ENCODE measurements at places on chromosomes 5 and 9.
A peak's percentile ranks its signal among the peaks of the same experiment; 100 is the strongest.

DNA sequence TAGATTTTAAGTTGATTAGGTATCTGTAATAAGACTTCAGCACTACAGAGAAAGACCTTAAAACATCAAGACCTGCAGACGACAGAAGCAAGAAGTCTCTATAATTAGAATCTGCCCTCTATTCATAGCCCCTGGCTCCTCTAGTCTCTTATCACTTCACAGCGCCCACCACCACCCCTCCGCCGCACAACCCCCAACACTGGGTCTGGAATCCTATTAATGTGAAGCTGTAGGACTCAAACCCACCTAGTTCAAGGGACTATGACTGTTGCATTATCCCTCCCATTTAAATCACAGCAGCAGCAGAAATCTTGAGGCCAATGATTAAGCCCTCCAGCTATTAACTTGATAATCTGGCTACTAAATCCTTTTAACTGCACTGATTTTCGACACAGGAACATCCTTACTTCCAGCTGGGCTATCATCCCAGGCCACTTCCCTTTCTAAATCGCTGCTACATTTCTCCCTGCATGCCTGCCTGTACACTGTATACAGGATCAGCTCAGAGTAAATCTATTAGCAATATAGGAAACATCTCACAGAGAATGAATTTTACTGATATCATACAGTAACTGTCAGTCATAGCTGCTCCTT, 159.5 kb upstream of the GRAMD2B start:
- DNase-seq: no peak

GRCh38 chr5:122354293-122354692, 42.3 kb downstream of the SNCAIP start:
- DNase-seq: no peak

- DNase-seq: no peak
Measured at GRCh38 chr9:4433379-4433778, 56.9 kb upstream of the SLC1A1 start.

- no peak for DNase-seq
Measured at GRCh38 chr9:116904165-116904564, 217.1 kb downstream of the TRIM32 start.

DNA sequence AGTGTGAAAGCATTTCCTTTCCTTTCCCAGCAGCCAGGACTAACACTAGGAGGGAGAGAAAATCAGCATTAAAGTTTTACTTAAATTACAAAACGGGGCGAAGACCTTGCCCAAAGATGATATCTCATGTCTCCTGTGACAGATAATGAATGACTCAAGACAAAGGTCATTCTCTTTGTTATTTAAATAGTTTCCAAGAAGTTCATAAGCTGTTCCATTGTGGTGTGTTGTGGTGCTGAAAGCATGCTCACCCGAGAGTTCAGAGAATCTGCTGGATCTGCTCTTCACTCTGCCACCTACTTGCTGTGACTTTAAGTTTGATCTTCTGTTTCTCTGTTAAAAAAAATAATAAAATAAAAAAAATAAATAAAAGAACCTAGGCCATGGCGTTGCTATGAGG, 265.9 kb upstream of the NR4A3 start:
- DNase-seq: no peak

- no peak for DNase-seq
Measured at GRCh38 chr9:71801826-71802225, 33.5 kb upstream of the CEMIP2 start.

- DNase-seq: no peak
Measured at GRCh38 chr9:76697554-76697953, 66.7 kb upstream of the PCA3 start.

DNA sequence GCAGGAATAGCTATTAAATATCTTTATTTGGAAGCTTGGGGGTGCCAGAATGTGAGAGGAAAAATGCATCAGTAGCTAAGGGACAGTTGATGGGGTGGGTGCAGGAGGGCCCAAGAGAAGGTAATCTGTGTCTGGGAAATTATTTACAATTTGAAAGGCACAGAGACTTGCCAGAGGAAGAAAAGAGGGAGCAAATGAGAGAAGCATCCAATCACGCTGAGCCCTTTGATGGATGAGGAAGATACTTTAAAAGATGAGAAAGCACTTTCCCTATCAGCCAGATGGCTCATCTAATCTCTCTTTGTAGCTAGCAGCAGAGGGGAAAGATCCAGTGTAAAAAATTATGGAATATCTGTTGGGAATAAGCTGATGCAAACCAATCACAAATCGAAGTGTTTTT, 57.0 kb upstream of the ABCA1 start:
- DNase-seq: no peak

- DNase-seq: no peak
Measured at GRCh38 chr9:129834489-129835127, 467 bp downstream of the C9orf78 start.

DNA sequence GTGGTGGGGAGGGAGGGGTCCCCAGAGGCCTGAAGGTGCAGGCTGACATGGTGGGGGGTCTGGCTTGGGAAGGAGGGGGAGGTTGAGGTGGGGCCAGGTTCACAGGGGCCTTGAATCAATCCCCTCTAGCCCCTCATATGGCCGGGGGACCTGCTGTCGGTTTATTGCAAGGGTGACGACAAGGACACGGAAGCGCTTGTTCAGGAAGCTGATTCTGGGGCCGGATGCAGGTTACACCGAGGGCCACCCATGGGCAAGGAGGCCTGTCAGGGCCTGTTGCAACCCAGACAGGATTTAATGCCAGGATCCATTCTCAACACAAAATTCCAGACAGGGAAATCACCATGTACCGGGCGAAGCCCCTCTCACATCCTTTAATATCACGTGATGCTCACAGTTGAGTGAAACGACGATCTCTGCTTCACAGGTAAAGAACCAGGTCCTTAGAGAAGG, 41.6 kb upstream of the SYNPO start:
- DNase-seq: no peak

DNA sequence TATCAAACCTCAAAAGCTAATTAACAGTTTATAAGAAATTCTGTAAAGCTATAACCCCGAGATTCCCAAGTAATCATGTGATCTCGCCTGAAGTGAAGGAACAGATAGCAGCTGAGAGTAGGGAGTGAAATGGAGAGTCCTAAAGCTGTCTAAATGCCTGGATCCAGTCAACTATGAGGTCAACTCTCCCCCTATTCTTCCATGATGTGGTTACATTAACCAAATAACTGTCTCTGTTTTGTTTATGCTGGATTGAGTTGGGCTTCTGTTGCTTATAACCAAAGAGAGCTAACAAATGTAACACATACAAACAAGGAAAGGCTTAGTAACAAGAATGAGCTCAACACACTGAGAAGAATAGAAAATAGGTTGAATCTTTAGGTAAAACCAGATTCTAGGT, 41.6 kb downstream of the GKAP1 start:
- DNase-seq: no peak

- DNase-seq: no peak
Measured at GRCh38 chr5:95358848-95359247, 32.3 kb upstream of the FAM81B start.

- no peak for DNase-seq
Measured at GRCh38 chr5:139960723-139961383, 82.2 kb downstream of the NRG2 start.

GRCh38 chr5:138694146-138694545, 59.1 kb upstream of the CTNNA1 start:
- no peak for DNase-seq

DNA sequence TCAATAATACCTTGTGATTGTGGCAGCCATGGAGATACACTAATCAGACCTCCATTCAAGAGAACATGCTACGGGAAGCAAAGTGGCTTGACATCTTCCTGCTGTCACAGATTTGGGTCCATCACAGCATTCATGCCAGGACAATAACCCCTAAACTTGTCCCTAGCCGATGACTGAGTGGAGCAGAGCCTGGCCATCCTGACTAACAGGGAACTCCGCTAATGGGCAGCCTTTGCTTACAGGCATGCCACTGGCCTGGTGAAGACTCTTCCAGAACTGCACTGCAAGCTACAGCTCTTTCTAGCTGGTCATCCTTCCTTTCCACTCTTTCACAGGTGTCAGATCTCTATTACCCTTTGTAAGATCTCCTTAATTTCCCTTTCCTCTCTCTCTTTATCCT, 16.0 kb downstream of the FAM174A start:
- DNase-seq: no peak

GRCh38 chr5:95007921-95008597, 276.8 kb downstream of the MCTP1 start:
- no peak for DNase-seq

DNA sequence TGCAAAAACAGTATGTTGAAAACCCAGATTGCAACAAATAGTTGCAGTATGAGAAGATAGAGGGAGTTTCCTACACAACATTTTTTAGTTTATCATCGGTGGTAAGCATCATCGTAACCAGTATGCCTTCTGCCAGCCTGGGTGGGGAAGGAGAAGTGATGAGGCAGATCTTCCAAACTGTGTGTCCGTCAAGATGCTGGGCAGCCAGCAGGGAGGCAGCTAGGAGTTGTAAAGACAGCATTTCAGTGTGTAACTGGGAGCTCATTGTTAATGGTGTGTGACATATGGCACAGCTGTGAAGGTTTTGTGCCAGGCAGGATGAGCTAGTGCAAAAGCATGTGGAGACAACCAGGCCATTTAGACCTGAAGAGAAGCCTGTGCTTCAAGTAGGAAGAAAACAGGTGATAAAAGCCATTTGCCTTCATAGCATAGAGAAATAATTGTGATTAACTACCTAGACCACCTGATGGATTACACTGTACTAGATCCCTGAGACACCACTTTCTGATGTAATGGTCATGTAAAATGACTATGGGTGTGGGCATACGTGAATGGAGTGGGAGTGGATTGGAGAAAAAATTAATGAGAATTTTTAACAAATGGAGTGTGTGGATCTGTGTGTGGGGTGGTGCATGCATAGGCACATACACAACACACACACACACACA, 347.0 kb upstream of the ADAMTSL1 start:
- no peak for DNase-seq

DNA sequence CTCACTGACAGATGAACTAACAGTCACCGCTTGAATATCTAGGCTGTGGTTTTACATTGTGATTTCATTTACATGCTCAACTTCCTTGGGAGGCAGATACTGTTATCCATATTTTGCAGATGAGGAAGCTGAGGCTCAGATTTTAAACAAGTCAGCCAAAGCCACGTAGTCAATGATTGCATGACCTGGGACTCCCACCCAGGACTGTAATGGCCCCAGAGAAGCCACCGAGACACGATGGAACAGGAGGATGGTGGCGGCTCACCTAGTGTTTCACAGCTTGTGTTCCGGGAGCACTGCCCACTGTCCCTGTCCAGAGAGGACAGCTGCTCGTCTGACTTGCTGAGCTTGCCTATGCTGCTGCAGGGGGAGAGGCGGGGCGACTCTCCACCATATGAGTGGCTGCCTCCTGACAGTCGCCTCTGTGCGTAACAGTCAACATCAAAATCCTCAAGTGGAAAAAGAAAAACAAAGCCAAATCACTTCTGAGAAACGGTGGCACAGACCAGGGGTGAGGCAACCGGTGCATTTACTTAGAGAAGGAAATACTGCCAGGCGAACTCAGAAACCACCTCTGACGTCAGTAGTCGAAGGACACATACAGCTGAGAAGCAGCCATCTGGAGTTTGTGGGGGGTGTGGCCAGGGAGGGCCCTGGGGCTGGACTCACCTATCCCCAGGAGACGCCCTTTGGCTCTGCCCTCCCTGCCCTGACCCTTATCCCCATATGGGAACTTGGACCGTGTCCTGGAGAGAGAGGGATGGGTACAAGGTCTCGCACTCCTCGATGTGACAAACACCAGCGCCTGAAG, 82.5 kb downstream of the PRRT1B start:
- DNase-seq: peak; percentile 61
